Fibroblast of skin of right biceps (primary cell): ENCODE measurements at places on chromosomes 5 and 9.

GRCh38 chr5:74630453-74631066, 10.0 kb downstream of the ENC1 start:
- peak; percentile 94 for DNase-seq

- no peak for DNase-seq
These were observed 2.1 kb downstream of the CCNO start for GRCh38 chr5:55231029-55231918.

- peak; percentile 61 for DNase-seq
These were observed 394.9 kb downstream of the GADD45G start for GRCh38 chr9:89999534-90000370.

DNA sequence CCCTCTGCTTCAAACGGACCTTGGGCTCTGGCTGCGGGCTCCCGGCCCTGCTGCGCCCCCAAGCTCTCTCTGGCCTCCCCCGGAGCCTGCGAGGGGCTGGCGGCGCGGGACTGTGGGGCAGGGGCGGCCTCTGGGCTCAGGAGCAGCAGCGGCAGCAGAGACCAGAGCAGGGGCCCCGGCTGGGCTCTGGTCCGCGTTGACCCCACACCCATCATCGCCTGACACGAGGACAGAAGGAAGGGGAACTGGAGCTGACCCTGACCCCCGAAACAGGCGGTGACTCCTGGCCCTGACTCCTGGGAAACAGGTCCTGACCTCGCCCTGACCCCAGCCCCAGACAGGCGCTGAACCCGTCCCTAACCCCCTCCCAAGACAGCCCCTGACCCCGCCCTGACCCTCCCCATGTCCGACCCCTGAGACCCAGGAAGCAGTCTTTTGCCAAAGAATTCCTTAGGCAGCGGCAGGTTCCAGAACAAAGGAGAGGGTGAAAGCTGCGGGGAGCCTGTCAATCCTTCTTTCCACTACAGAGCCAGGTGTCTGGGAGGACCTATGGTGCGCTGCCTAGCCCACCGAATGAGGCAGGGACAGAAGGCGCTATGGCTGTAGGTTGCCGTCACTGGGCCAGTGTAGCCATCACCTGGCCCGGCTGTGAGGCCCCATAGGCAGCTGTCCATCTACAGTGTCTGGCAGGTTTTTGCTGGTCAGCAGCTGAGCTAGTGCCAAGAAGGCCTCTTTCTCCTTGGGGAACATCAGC, 74.7 kb upstream of the SPTLC1 start:
- no peak for DNase-seq

DNA sequence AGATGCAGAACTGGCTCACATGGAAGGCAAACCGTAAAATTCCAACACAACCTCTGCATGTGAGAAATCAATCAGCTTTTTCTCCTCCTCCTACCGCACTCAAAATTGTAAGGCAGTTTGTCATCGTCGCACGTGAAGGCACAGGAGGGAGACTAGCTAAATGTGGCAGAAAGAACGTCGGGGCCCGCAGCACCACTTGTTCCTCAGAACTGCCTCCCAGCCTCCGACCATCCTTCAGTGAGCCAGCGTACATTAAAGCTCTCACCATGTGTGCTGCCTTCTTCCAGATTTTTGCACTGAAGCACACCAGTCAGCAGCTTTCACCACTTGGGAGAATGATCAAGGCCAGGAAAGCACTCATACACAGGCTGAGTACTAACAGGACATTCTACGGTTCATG, 105.9 kb downstream of the RFX3 start:
- DNase-seq: no peak

GRCh38 chr5:103280967-103281366, 22.4 kb downstream of the MACIR start:
- no peak for DNase-seq

DNA sequence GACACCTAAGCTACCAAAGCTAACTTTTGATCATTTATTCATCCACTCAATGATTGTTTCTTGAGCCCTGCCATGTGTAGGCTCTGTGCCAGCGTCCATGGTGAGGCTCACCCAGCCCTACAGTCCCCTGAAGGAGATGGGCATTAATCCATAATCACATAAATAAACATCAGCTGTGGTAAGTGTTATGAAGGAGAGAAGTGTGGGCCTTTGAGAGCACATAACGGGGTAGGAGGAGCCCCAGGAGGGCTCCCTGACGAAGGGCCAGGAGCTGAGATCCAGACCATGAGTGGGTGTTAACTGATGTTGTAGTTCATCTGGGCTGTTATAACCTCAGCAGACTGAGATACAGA, 53.9 kb upstream of the AFAP1L1 start:
- DNase-seq: no peak

GRCh38 chr9:112408275-112408674, 28.4 kb downstream of the HSDL2 start:
- no peak for DNase-seq

- DNase-seq: no peak
These were observed 17.5 kb downstream of the GOLPH3 start for GRCh38 chr5:32156635-32157034.

DNA sequence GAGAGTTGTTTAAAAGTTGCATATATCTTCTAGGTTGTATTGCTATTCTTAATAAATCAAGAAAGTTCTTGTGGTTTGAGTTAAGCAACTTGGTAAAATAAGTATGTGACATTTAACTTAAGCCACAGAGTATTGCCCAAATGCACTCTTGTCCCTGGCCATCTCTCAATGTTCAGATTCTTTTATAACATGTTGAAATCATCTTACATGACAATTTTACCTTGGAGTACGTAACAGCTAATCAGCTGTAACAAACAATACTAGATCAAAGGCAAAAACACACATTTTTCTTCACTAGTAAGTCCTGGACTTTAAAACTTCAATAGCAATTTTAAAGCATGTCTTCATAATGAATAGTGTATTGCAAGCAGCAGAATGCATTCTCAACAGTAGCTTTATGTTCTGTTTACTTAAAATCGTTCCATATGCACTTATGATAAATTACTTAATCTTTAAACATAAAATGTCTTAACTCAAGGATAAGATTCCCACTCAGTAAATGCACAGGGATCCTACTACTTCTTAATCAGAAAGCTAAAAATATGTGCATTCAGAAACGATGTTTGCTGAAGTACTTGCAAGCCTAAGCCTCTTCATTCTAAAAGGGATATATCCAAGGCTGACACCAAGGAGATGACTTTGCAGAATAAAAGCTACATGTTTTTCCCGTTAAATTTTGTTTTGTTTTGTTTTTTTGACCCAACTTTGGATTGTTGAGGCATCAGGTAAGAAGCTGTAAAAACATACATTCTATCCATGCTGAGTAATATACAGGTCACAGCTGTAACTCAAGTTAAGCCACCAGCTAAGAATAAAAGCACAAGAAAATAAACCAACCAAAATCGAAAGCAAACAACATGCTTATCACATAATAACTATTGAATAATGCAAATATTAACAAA, 86.1 kb upstream of the NFIB start:
- DNase-seq: no peak

GRCh38 chr5:33556330-33557328, 115.9 kb downstream of the TARS1 start:
- no peak for DNase-seq

DNA sequence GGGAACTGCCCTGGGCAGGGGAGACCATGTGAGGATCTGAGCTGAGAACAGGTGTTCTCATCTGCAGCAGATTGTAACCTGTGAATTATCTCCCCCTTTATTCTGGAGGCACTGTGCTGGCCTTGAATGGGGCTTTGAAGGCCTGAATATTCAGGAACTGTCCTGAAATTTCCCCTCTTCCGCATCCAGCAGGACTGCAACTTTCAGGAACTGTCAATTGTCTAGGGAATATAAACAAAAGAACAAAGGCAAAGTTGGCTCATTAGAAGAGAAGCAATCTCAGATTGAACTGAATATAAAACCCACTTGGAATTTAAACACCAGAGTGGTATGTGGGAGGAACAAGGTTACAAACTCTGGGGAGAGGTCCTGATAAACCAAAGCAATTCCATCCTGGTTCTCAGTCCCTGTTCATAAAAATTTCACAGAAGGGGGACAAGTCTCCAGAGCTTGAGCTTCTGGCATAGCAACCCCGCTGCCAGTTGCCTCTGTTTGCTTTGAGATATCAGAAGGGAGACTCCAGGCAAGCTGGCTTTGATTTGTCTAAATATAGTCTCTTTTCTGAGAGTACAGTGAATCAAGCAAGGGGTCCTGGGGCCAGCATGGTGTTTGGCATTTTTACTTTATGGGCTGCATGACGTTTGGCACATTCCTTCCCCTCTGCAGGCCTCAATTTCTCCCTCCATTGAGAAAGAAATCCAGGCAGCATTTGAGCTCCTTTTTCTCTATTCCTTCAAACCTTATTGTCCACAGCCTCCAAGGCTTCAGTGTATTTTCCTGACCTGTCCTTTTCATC, 47.5 kb downstream of the ADRB2 start:
- no peak for DNase-seq

DNA sequence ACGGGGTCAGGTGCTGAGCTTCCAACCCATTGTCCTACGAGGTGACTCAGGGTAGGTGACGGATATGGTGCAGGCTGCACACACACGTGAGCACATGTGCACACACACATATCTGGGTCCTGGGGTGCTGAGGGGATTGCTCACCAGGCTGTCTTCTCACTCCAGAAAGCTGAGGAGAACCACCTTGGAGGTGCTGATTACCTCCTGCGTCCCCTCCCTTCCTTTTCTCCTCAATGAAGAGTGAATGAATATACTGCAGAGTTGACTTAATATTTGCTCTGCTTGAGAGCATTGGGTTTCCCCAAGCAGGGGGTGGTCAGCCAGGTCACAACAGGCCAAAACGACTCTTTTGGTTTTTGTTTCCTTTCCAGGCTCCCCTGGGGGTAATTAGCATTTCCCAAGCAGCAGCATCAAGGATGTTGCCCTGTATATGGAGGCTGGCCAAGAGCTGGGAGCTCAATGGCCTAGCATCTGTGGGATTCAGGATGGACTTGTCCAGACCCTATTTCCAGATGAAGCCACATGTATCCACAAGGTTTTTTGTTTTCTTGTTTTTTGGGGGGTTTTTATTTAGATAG, 49.7 kb downstream of the PDZD2 start:
- DNase-seq: no peak

DNA sequence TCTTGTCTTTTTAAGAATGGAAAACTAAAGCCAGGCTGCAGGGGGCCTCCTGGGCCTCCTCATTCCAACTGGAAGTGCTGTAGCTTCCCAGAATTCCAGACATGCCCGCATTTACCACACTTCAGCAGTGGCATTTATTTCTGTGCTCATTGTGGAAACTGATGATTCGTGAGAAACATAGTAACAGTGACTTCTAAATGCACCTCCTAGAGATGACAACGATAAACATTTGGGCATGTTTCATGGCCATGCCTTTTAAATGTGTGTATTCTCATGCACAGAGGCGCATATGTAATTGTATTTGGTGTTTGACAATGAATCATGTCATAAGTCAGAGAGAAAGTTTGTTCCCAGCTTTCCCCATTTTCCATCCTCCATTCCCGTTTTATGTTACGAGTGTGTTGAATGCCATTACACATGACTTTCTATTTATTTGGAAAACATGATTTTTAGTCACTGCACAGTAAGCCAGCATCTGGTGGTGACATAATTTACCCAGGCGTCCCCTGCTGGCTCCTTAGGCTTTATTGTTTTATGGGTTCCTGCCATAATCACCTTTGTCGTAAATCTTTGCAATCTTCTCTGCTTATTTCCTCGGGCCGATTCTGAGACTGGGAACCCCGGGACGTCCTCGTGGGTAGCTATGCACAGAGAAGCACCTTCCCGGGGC, 68.8 kb upstream of the FCN2 start:
- DNase-seq: peak; percentile 98

DNA sequence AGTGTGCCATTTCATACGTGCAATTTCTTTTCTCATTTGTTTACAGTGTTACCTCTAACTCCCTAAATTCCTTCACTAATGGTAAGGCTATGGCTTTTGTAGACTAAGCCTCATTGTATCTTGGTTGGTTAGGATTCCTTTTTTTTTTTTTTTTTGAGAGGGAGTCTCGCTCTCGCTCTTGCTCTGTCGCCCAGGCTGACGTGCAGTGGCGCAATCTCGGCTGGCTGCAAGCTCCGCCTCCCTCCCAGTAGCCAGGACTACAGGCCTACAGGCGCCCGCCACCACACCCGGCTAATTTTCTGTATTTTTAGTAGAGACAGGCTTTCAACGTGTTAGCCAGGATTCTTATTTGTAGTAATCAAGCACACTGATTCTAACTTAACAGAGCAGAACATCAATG, 57.7 kb downstream of the SPEF2 start:
- no peak for DNase-seq

DNA sequence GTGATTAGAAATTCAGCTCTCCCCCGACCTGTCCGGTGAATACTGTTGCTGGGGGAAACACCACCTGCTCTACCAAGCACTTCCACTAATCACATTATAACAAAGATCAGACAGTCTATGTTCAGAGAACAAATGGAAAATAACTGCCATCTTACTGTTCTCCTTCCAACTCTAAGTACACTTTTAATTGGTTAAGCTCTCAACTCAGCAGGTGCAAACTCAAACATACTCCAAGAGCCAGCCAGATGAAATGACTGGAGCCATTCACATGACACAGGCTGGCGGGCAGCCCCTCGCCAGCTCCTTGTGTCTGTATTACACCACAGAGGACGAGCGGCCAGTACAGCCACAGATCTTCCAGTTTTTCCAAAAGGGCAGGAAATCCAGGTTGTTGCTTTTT, 16.1 kb downstream of the LIFR start:
- no peak for DNase-seq

- DNase-seq: no peak
These were observed 109.5 kb downstream of the MYO10 start for GRCh38 chr5:16826379-16827125.

DNA sequence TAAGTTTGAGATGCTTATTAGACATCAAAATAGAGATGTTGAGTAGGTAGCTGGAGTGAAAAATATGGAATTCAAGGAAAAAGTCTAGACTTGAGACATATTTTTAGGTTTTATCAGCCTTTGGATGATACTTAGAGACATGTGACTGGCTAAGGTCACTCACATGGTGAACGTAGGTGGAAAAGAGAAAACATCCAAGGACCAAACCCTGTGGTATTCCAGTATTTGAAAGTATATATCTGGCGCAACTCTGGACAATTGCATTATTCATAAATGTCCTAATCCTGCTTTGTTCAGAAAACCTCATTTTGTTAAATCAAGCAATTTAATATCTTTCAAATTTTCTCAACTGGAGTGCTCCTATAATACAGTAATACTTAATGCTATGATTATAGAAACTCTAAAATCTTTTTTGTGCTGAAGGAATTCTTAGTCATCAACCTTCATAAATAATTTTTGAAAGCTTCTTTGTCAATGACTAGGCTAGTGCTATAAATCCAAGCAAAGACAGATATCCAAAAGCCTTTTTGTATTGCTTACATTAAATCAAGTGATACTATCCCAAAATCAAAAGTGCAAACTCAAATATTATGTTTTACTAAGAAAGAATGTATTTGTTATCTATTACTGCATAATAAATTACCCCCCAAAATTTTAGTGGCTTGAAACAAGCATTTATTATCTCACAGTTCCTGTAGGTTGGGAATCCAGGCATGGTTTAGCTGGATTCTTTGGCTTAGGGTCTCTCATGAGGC, 452.0 kb downstream of the ENC1 start:
- peak; percentile 59 for DNase-seq

DNA sequence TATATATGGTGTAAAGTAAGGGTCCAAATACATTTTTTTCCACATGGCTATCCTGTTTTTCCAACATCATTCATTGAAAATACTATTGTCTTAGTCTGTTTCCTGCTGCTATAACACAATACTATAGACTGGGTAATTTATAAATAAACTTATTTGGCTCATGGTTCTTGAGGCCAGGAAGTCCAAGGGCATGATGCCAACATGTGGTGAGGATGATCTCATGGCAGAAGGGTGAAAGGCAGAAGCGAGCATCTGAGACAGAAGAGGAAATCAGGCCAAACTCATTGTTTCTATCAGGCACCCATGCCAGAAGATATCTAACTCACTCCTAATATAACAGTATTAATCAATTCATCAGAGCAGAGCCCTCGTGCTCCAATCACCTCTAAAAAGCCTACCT, 42.6 kb downstream of the ANKRD55 start:
- peak; percentile 82 for DNase-seq
